ENCODE measurements at places on chromosomes 7 and 10.

- DNase-seq = no peak
These were observed 84.0 kb downstream of the NEUROD6 start for GRCh38 chr7:31256506-31256905.

GRCh38 chr7:75711656-75712514, 26.9 kb downstream of the HIP1 start:
- DNase-seq = no peak

- no peak for DNase-seq
These were observed 339.1 kb downstream of the ATRNL1 start for GRCh38 chr10:115432188-115432819.

DNA sequence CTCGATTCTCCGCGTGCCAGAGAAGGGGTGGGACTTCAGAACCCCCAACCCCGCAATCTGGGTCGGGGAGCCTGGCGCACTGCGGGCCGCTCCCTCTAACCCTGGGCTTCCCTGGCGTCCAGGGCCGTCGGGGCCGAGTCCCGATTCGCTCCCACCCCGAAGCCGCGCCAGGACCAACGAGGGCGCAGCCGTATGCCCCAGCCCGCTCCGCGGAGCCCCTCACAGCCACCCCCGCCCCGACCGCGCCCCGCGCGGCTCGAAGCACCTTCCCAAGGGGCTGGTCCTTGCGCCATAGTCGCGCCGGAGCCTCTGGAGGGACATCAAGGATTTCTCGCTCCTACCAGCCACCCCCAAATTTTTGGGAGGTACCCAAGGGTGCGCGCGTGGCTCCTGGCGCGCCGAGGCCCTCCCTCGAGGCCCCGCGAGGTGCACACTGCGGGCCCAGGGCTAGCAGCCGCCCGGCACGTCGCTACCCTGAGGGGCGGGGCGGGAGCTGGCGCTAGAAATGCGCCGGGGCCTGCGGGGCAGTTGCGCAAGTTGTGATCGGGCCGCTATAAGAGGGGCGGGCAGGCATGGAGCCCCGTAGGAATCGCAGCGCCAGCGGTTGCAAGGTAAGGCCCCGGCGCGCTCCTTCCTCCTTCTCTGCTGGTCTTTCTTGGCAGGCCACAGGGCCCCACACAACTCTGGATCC, at the start of gene LEP:
Gene LEP (plus strand): TSS at position 583 of the 691 bp plus-strand sequence. CDS start 10,741 bp downstream, outside the sequence.
- DNase-seq = no peak

DNA sequence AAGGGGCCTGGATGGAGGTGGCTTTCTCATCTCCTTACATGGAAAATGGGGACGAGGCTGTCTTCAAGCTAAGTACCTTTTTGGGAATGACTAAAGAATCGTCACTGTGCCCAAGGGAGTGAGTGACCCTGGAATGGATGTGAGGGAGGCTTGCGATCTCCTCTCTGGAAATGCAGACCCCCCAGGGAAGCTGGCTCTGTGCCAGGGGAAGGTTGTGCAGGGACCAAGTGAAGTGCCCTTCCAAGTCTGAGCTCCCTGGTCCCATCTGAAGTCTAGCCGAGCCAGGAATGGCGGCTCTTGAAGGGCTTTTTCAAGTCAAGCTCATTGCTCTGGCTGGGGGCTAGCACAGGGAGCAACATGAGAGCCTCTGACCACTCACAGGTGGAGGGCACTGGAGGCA, 180.9 kb upstream of the LYZL2 start:
- no peak for DNase-seq

- DNase-seq = no peak
These were observed 91.2 kb downstream of the GTF2IRD1 start for GRCh38 chr7:74544706-74545469.

GRCh38 chr10:59586407-59586891, 123.2 kb downstream of the SLC16A9 start:
- no peak for DNase-seq

- no peak for DNase-seq
These were observed 44.8 kb upstream of the GRID1 start for GRCh38 chr10:86411281-86411841.

DNA sequence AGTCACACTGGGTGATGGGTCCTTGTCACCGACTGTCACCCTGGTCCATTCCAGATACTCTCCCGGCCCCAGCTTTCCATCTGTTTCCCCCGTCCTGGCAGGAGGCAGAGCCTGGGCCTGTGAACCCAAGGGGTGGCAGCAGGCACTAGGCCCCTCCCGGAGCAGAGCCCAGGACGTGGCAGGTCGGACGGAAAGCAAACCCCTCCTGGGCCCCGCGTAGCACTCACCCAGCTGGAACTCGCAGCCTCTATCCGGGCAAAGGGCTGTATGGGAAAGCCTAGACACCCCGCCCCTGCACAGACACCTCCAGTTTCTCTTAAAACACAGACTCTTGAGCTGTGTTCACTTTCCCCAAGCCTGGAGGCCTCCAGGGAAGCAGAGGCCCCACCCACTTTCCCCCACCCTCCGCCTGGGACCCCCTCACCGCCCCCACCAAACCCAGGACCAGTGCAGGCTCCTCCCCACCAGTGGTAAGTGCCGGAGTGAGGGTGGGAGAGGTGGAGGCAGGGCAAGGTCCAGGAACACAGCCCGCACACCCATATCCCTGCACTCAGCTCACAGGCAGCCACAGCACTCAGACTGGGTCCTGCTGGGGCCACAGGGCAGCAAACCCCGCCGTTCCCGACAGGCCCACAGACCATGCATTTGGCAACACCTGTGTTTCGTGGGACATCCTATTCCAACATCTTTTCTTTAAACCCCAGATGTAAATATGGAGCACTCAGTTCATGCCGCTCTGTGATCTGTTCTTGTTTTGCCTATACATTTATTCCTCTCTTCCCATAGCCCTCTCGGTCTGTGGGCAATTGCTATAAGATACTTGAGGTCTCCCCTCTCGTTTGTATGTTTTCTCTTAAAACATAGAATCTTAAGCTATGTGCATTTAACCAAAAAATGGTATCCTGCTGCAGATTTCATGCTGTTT, 98.2 kb upstream of the PDGFA start:
- DNase-seq = no peak

- DNase-seq = no peak
These were observed 738 bp downstream of the POM121 start for GRCh38 chr7:72925546-72926120.

DNA sequence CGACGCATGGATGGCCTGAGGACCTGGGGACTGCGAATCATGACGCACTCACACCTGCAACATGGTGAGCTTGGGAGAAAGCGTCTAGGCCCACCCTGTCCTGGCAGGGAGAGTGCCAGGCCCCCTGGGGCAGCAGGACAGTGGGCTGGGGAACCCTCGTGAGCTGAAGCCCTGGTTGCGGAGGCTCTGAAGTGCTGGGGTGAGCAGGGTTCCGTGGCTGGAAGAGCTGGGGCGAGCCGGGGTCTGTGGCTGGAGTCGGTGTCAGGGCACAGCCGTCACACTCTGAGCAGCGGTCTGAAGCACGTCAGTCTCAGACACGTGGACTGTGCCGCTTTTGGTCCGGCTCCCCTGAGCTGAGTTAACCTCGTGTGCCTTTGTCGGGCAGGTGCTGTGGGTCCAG, 4.7 kb downstream of the SUN1 start:
- DNase-seq = no peak

- no peak for DNase-seq
These were observed 29.5 kb downstream of the DPY19L1 start for GRCh38 chr7:35007768-35008167.

DNA sequence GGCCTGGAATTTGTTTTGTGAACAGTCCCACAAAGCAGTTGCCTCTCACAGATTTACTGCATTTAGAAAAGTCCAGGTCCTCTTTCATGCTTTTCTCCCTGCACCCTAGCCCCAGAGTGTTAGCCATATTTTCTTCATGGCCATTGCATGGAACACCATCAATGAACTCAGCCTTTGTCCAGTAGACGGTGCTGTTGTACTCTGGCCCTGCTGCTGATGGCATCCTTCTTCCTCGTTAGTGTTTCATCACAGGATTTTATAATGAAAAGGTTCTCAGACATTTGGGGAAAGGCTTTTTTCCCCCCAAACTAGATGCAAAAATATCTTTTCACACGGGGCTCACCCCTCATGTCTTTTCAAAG, 93.0 kb upstream of the SLC25A13 start:
- DNase-seq = no peak

DNA sequence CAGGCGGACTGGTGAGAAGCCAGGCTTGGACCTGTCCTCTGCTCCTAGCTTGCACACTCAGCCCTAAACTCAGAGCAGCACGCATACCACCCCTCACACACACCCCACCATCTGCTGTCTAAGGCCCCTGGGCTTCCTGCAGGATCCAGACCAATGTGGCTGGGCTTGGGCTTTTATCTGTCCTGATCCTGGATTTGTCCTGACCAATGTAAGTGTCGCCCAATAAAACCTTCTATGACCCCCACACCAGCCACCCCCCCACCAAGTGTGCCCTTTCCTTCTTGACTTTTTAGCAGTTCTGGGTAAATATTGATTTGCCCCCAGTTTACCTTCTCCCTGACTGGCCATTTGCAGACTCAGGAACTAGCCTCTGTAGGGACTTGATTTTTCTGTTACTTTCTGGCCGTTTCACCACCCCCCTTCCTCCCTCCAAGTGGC, 1.7 kb upstream of the HOXA13 start:
- DNase-seq = no peak

DNA sequence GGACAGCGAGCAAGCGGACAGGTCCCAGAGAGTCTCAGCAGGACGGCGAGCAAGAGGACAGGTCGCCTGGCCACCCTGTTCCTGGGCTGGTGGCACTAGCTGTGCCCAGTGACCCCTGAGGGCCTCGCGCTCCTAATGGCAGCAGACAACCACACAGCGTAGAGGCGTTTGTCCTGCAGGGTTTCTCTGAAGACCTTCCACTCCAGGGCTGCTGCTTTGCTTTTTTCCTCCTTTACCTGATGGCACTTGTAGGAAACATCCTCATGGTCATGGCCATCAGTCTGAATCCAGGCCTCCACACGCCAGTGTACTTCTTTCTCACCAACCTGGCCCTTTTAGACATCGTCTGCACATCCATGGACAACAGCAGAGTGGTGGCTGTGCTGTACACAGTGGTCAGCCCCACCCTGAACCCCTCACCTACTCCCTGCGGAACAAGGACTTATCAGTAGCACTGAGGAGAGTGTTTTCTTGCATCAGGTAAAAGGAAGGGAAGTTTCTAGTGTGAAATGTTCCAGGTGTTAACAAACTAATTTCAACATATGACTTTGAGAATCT, 27.4 kb downstream of the SCART1 start:
- no peak for DNase-seq
